ENCODE measurements at places on chromosomes 3 and 15.
A peak's percentile ranks its signal among the peaks of the same experiment; 100 is the strongest.

GRCh38 chr3:12486916-12487315 is 2.6 kb downstream of the TSEN2 start:
- DNase-seq: no peak

- DNase-seq: no peak
Measured at GRCh38 chr3:112579232-112579631, 17.4 kb downstream of the SLC35A5 start.

DNA sequence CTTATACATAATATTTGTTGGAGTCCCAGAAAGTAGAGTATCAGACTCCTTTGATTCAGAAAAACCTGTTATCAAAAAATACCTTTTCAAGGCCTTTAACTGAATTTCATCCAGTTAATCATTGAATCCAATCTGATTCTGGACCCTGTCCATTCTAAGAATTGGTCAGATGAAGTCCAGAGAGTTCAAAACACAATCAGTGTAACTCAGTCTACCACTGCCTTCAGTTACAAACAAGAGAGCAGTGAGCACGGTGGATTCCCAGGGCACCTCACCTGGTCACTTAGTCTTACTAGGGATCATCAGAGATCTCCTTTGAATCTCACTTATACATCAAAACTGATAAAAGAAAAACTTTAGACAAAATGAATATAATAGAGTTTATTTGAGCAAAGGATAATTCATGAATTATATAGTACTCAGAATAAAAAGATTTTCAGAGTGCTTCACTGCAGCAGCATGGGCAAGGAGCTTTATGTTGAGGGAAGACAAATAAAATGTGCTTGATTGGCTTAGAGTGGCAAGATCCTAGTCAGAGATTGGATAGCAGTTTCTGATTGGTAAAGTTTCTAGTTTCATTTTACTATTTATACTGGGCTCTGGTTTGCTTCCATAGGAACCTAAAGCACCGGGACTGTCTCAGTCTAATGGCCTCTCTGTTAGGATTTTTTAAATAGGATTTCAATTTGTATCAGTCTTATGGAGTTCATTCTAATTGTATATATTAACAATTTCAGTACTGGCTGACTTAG is 474.9 kb upstream of the GOLIM4 start:
- no peak for DNase-seq

- no peak for DNase-seq
Measured at GRCh38 chr15:35838424-35839111, 292.6 kb upstream of the DPH6 start.

- no peak for DNase-seq
Measured at GRCh38 chr3:160401291-160402095, 2.0 kb downstream of the SMC4 start.

- DNase-seq: no peak
Measured at GRCh38 chr3:111594781-111595180, 365 bp downstream of the ZBED2 start.

GRCh38 chr15:68984586-68984985 is 29.9 kb upstream of the NOX5 start:
- no peak for DNase-seq

DNA sequence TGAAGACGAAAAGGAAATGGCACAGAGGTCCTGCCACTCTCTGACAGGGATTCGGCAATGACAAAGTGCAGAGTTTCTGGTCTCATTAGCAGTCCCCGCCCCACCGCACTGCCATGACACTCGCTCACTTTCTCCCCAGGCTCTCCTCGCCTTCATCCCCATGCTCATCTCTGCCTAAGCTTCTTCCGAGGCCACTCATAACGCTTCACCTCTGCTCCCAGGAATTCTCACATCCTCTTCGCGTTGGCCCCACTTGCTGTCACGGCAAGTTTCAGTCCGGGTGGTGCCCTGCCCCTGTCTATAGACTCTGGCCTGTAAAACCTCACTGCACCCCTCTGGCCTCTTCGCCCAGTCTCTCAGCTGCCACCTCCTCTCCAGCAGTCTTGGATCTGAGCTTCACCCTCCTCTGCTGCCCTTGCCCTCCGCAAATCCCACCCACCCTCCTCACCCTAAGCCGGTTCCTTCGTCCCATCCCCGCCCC is 654 bp downstream of the RUBCN start:
- peak; percentile 20 for DNase-seq

- DNase-seq: no peak
Measured at GRCh38 chr15:99037646-99038045, 30.1 kb upstream of the PGPEP1L start.

DNA sequence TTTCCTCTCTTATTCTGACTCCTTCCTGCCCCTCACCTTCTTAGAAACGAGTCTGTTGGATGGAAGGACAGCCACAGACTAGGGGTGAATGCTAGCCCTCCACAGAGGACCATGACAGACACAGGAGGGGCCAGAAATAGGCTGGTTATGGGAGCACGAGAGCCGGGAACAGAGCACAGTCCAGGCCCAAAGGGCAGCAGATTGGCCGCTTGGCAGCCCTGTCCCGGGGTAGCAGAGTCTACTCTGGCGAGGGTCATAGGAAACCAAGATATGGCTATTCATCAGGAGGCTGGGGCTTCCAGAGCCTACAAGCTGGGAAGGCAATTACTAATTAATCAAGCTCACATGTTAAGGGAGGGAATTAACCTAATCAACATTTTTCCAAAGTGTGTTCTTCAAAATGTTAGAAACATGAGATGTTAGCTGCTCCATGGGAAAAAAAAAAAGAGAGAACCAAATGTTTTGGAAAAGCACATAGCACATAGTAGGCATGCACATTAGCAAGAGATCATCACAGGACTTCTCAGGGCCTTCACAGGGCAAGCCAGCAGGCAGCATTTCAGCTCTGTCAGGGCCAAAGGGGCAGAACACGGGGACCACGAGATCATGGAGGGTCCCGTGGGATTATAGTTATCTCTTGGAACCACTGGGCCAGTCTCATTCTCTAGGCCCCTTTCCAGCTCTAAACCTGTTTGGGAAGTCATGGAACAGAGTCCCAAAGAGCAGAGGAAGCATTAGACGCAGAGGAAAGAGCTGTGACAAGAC is 13.3 kb downstream of the SEMA3G start:
- no peak for DNase-seq

DNA sequence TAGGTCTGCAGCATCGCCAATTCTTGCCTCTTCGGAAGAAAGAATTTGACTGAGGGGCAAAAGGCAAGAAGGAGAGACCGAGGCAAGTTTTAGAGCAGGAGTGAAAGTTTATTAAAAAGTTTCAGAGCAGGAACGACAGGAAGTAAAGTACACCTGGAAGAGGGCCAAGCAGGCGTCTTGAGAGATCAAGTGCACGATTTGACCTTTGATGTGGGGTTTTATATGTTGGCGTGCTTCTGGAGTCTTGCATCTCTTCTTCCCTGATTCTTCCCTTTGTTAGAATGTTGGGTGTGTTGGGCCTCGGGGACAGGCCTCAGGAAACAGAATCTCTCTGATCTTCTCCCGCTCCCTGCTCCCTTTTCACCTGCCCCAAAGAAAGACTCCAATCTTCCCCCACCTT is 40.6 kb upstream of the FLNB start:
- DNase-seq: no peak

- DNase-seq: no peak
Measured at GRCh38 chr15:84976746-84977345, 4.8 kb upstream of the PDE8A start.

DNA sequence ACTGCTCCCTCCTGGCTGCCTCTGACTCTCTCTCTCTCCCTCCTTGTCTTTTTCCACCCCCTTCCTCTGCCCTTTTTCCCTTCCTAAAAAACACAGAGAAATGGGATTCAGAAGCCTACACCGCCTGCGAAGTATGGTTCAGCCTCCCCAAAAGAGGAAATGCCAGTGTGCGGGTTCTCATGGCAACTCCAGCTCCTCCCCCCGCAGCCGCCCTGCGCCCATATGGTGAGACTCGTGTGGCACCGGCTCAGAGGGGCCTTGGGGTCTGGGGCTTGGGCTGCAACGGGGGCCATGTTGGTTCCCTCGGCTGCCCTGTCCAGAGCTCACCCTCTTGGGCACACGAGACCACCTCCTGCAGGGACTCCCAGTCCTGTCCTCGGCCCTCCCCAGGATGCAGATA is 23.6 kb upstream of the LINGO1 start:
- no peak for DNase-seq

DNA sequence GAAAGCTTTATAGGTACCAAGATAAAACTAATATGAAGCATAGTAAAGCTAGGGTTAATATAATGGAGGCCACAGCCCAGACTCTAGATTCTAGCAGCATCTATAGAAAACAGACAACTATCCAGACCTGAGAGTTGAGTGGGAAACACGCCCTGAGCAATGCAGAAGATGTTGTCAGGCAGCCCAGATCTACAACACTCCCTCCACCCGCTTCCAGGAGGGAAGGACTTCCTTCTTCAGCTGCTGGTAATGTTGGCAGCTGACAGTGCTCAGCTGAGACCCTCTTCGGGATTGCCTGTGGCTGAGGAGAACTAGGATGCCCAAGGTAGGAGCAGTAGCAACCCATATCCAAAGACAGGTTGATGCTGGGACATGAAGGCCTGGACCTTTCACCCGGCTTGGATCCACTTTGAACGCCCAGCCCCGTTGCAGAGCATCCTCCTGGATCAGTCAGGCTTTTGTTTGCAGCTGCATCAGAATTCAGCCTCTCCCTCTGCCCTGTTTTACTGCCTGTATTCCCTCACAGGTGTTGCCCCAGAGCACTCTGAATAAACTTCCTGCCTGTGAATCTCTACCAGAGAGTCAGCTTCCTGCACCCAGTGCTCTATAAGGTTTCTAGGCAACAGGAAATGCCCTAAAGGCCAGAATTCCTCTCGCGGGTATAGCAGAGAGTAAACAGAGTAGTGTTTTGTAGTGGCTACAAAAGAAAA is 174.7 kb upstream of the IL12A start:
- no peak for DNase-seq

Data from stimulated activated CD8-positive, alpha-beta memory T cell treated with anti-CD3 and anti-CD28 coated beads, Interleukin-7, amount 100 ng/mL, for 4 hours (primary cell).